ENCODE measurements at places on chromosomes 3 and 15. TPM values are rescaled to one million over a fixed set of nuclear protein-coding genes. Genes with fewer than 3 reads are reported as not detected.

- no peak for DNase-seq
These were observed 38.9 kb upstream of the SNTN start for GRCh38 chr3:63613561-63613960.

- peak; percentile 57 for DNase-seq
These were observed at the start of gene CD80 for GRCh38 chr3:119559441-119559963. CD80 (minus strand) TSS chr3:119559614; CDS start chr3:119557728, 1,886 bp downstream.

GRCh38 chr3:116453666-116454346 lies 8.5 kb upstream of the LSAMP start:
- DNase-seq: no peak

- no peak for DNase-seq
These were observed 37.4 kb upstream of the P2RY12 start for GRCh38 chr3:151421938-151422337.

- DNase-seq: no peak
These were observed 7.8 kb upstream of the SLC6A11 start for GRCh38 chr3:10808130-10808735.

GRCh38 chr3:124451630-124452317 lies 278.5 kb upstream of the UMPS start:
- DNase-seq: no peak

Gene CFAP100
- total RNA-seq: 0.12 TPM

GRCh38 chr15:25635191-25635590 lies 196.4 kb upstream of the UBE3A start:
- DNase-seq: no peak

DNA sequence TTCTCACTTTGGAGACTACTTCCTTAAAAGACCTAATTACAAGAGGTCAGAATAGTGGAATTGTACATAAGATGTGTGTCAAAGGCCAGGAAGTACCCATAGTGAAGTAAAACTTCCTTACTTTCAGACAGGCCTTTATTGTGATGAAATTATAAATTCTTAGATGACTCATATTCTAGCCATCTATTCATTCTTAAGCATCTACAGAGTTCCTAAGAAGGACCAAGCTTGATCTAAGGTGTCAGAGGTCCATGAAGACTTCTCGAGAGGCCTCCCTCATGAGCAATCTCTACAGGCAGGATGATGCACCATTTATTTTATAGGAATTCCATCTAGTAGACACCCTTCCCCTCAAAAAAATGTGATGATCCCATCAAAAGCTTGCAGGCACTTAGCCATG lies 493.3 kb downstream of the MAGI1 start:
- no peak for DNase-seq

Gene TNNC1
- total RNA-seq: 0.67 TPM

Gene DBR1
- total RNA-seq: 20.2 TPM

Gene SH3BP5
- 9.1 TPM for total RNA-seq

Gene CMTM7
- total RNA-seq: 11.4 TPM

GRCh38 chr3:159839561-159840379 lies 148.9 kb upstream of the IL12A start:
- peak; percentile 96 for DNase-seq

DNA sequence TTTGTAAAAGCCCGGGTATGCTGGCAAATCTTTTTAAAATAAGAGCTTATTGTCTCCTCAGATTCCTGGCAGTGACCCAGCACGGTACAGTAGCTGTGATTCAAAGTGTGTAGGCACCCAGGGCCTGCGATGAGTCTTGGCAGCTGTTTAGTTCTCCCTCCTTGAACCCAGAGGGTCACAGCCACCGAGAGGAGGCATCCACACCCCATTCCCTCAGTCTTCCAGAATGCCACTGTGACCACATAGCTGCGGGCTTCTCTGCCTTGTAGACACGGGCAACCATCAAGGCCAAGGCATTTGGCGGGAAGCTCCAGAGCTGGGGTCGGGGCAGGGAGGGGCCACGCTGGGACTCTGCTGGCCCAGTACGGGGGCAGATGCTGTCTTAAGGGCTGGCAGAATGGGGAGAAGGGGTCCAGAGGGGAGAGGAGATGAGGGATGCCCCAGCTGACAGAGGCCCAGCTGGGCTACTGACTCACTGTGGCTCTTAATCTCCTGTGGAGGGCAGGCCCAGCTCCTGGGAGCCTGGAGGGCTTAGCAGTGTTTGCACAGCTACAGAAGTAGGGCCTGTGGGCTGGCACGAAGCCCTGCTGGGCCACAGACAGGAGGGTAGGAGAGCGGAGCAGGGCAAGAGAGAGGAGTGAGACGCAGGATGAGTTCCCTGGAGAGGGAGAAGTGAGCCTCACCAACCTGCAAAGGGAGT lies 68.8 kb upstream of the DLG1 start:
- DNase-seq: peak; percentile 49

GRCh38 chr3:170634663-170635384 lies 48.9 kb upstream of the SLC7A14 start:
- no peak for DNase-seq

DNA sequence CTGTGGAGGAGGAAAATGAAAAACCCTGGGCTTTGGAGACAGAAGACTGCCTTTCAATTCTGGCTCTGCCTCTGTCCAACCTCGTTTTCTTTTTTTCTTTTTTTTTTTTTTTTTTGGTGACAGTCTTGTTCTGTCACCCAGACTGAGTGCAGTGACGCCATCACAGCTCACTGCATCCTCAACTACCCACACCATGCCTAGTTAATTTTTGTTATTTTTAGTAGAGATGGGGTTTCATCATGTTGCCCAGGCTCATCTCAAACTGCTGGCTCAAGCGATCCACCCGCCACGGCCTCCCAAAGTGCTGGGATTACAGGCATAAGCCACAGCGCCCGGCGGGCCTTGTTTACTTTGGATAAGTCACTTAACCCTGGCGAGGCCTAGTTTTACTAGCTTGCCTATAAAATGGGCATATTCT lies 66.3 kb upstream of the SLC25A26 start:
- no peak for DNase-seq

Gene PLS1
- total RNA-seq: 15.8 TPM

Gene CP
- total RNA-seq: not detected

GRCh38 chr15:29889542-29890329 lies 67.5 kb upstream of the TJP1 start:
- no peak for DNase-seq

Gene ZBTB20
- total RNA-seq: 3.2 TPM

Gene HTR3E
- total RNA-seq: not detected

DNA sequence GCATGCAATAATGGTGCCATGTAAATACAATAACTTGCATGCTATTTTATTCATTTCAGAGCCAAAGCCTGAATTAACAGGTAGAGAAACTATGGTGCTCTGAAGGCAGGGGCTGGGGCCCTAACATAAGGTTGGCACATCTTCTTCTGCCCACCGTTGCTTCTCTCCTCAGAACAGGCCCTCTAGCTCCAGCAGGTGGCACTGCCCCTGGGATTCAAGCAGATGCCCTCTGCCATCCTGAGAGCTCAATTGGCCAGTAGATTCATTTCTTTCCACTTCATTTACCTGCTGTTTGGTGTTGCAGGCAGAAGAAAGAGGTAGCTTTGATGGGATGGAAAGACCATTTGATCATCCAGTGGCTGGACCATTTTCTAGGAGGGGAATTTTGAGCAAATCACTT lies 130.5 kb downstream of the FOXB1 start:
- no peak for DNase-seq

- no peak for DNase-seq
These were observed 126.0 kb upstream of the PRR20G start for GRCh38 chr3:127413871-127414270.

GRCh38 chr3:65425880-65426279 lies 612.8 kb downstream of the MAGI1 start:
- DNase-seq: peak; percentile 44

DNA sequence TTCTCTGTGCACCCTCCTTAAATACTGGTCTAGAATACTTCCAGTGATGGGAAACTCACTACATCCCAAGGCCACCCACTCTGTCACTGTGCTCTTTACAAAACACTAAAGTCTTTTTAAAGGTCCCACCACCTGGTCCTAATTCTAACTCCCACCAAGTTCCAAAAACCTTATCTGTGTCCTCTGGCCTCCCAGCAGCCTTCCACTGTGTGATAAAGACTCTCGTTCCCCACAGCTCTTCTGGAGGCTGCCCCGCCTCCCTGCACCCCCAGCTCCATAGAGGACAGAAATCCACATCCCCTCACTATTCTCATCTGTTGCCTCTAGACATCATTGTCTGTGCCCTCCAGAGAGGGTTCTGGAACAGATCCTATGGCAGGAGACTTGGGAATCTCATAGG lies 276.4 kb downstream of the FAM43A start:
- DNase-seq: no peak

Gene SAMD7
- total RNA-seq: not detected

Gene KLHL40
- not detected for total RNA-seq

- DNase-seq: no peak
These were observed 286.4 kb downstream of the ZIC4 start for GRCh38 chr3:147119989-147120388.

Gene FGD5
- total RNA-seq: 0.25 TPM

DNA sequence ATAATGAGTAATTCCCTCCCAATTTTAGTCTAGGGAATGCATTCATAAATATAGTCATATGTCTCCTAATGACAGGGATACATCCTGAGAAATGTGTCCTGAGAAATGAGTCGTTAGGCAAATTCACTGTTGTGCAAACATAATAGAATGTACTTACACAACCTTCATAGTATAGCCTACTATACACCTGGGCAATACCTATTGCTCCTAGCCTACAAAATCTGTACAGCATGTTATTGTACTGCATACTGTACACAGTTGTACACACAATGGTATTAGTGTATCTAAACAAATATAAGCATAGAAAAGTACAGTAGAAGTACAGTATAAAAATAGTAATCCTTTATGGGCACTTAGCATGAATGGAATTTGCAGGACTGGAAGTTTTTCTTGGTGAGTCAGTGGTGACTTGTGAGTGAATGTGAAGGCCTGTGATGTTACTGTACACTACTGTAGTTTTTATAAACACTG lies 6.6 kb downstream of the DTWD1 start:
- no peak for DNase-seq

Gene SH3GL3
- 3.8 TPM for total RNA-seq

Gene ZNF385D
- total RNA-seq: 1.9 TPM

- peak; percentile 78 for DNase-seq
These were observed 570 bp upstream of the NEDD4 start for GRCh38 chr15:55993804-55994560.
